ENCODE measurements at places on chromosomes 2 and 18. TPM values are rescaled to one million over a fixed set of nuclear protein-coding genes. Genes with fewer than 3 reads are reported as not detected.

DNA sequence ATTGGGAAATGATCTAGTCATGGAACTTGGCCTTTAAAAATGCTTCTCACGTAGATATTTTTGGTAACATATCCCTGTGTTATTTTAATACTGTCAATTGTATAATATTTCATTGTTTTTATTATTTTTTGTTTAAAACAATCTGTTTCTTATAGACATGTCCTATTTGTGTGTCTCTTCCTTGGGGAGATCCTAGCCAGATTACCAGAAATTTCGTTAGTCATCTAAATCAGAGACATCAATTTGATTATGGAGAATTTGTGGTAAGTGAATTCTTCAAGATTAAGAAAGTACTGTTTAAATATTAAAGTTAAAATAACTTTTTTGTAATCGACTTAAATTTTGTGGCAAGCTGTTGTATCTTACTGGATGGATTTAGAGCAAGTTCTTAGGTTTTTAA, 34.9 kb downstream of the RNF138 start:
- DNase-seq, result no peak
- no peak overlapping the region for H3K27ac ChIP-seq
- H3K4me1 ChIP-seq, result no peaks in the 10 kb centered on the region
- no peak overlapping the region for H3K4me3 ChIP-seq
- H3K27me3 ChIP-seq, result no peaks in the 10 kb centered on the region
- H3K36me3 ChIP-seq, result peaks cover 38% of the 10 kb centered on the region

HAAO gene
- total RNA-seq, result 5.3 TPM

NT5DC4 gene
- not detected for total RNA-seq

GRCh38 chr2:31008561-31009114, 129.6 kb downstream of the GALNT14 start:
- no peaks in the 10 kb centered on the region for H3K27me3 ChIP-seq
- H3K4me3 ChIP-seq, result no peak overlapping the region
- H3K4me1 ChIP-seq, result no peaks in the 10 kb centered on the region
- H3K36me3 ChIP-seq, result no peaks in the 10 kb centered on the region
- H3K27ac ChIP-seq, result no peak overlapping the region

DNA sequence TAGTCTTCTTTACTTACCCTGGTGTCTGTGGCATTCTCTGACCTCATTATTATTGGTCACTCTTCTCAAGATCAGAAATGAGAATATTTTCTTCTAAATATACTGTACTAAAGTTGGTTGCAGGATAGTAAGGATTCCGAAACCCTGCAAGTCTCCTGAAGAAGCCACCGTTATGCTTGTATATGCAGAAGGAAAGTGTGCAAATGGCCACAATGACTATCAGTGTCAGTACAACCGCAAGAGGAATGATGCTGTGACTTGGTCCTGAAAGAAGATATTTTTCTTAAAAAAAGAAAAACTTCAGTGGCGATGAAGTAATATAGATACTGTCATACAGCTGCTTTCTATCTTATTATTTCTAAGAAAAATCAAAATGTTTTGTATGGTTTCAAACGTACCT, 120.7 kb downstream of the PLA2R1 start:
- no peak overlapping the region for H3K27ac ChIP-seq
- no peaks in the 10 kb centered on the region for H3K27me3 ChIP-seq
- no peak for DNase-seq
- H3K36me3 ChIP-seq, result no peaks in the 10 kb centered on the region

GRCh38 chr2:45008296-45009129, 739 bp downstream of the SIX2 start:
- H3K27ac ChIP-seq, result no peak overlapping the region
- H3K4me1 ChIP-seq, result no peaks in the 10 kb centered on the region
- peak; percentile 50 for DNase-seq
- H3K27me3 ChIP-seq, result peaks cover 85% of the 10 kb centered on the region

DNA sequence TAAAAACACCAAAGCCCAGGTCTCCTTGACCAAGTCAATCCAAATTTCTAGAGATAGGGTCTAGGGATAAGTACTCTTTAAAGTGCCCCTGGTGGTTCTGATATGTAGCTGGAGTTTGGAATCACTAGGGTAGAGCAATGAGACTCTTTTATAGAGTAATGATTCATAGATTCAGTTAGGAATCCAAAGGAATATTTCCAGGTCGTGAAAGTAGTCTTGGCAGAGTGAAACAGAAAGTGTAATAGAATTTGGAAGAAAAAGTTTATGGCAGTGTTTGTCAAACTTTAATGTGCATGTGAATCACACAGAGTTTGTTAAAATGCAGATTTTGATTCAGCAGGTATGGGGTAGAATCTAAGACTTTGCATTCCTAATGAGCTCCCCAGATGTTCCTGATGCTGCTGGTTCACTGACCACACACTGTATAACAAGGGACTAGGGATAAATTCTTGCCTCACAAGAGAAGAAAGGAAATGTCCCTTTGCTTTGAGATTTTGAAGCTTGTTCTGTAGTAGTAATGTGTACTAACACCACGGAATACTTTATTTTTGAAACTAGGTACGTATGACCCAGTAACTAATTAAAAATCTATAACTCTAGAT, 1.8 kb downstream of the UPP2 start:
- H3K4me3 ChIP-seq, result no peak overlapping the region
- no peak for DNase-seq
- no peaks in the 10 kb centered on the region for H3K27me3 ChIP-seq
- H3K4me1 ChIP-seq, result no peaks in the 10 kb centered on the region
- H3K27ac ChIP-seq, result no peak overlapping the region
- H3K36me3 ChIP-seq, result no peaks in the 10 kb centered on the region

CCDC74A gene
- 10.0 TPM for total RNA-seq

DNA sequence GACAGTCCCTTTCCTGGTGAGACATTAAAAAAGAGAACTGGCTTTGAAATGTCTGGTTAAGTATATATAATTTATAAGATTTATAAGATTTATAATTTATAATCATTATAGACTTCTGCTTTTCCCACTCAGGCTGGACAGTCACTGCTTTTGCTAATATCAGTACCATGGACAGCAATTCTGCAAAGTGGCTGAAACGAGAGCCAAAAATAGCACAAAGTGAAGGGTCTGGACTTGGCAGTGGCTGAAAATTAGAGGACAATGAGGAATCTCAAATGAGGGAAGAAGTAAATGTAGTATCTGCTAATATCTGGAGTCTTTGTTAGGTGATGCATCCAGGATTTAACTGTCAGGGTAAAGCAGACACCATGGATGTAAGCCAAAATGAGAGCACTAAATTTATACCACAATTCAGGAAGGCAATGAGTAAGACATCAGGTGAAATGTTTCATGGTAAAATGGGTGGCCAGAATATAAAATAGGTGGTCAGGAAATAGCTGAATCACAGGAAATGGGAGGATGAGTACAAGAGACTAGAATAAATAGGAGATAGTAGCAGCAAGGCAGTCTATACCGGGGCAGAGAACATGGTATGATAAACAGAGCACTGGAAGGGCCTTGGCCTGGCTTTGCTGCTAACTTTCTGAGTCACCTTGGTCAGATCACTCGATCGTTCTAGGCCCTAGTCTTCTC, 39.6 kb upstream of the BOD1L2 start:
- no peak overlapping the region for H3K4me3 ChIP-seq
- no peak for DNase-seq
- H3K27ac ChIP-seq, result no peak overlapping the region

DNA sequence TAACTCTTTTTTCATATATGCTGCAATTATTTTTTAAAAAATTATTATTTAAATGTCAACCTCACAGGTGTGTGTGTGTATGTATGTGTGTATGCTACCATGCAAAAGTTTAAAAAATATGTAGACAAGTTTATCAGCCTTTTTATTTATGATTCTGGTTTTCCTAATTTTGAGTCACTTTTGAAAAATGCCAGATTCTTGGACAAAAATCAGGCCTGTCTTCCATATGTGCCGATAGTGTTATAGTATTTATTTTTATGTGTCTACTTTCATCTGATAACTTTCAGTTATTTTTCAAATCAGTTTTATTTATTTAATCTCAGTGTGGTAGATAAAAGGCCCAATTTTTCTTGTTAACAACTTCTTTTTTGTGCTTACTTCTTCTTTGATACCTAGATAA, 176.2 kb downstream of the RDH14 start:
- H3K4me3 ChIP-seq, result no peak overlapping the region
- H3K27ac ChIP-seq, result no peak overlapping the region
- no peak for DNase-seq
- no peaks in the 10 kb centered on the region for H3K36me3 ChIP-seq

CD302 gene
- total RNA-seq, result 0.68 TPM

DNA sequence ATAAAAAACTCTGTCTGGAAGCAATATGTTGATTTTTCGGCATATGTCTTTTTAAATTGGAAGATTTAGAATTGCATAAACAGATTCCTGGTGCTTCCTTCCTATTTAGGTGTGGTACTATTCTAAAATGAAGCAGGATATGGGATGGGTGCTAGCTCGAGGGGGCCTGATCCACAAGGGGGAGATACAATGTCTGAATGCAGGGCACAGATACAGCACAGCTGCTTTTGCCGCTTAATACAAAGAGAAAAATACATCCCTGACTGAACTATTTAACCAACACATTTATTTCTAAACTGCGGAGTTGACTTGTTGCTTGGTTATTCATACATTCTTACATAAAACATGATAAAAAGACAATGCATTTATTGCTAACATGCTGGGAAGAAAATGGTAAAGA, 169.1 kb downstream of the TMEFF2 start:
- peaks cover 10% of the 10 kb centered on the region for H3K4me1 ChIP-seq
- no peaks in the 10 kb centered on the region for H3K27me3 ChIP-seq
- peaks cover 2% of the 10 kb centered on the region for H3K36me3 ChIP-seq

DNA sequence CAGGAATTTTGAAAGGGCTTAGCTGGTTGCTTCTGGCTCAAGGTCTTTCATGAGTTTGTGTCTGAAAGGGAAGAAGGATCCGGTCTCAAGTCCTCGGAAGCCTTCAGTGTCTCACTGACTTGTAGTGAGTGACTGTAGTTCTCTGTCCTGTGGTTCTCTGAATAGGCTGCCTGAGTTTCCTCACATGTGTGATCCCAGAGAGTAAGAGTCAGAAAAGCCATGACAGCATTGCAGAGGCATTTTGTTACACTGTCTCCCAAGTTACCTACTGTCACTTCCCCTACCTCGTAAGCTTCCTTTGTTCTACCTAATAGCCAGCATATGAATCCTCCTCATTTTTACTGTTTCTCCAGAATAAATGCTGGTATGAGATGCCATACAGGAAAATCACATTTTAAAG, 709.1 kb upstream of the CHAC2 start:
- H3K27me3 ChIP-seq, result no peaks in the 10 kb centered on the region
- peak; percentile 45 for DNase-seq
- H3K4me1 ChIP-seq, result no peaks in the 10 kb centered on the region
- H3K27ac ChIP-seq, result no peak overlapping the region
- no peak overlapping the region for H3K4me3 ChIP-seq
- H3K36me3 ChIP-seq, result no peaks in the 10 kb centered on the region

RUFY4 gene
- total RNA-seq, result 0.44 TPM

DNA sequence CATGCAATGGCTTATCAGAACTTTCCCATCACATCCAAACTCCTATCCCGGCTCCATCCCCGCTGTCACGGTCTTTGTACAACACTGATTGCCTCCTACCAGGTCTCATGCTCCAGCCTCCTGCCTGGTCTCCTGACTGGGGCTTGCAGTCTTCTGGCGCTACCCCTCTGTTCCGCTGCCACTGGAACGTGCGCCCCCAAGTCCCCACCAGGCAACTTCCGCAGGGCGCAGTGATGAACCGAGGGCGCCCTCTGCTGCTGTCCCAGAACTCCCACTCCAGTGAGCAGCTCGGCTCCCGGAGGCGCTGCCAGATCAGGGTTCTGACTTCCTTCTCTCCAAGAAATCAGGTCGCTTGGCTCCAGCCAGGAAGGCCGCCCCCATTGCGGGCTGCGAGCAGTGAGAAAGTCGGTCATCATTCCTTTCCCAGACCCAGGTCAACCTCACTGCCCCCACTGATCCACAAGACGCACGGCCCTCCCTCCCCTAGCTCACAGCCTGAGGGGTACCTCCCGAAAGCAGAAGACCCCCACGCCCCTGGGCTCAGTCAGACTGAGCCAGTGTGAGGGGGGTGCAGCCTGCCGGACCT, 43.9 kb upstream of the RAB11FIP5 start:
- no peaks in the 10 kb centered on the region for H3K27me3 ChIP-seq
- no peaks in the 10 kb centered on the region for H3K4me1 ChIP-seq
- H3K36me3 ChIP-seq, result no peaks in the 10 kb centered on the region
- H3K27ac ChIP-seq, result no peak overlapping the region
- DNase-seq, result peak; percentile 90

DNA sequence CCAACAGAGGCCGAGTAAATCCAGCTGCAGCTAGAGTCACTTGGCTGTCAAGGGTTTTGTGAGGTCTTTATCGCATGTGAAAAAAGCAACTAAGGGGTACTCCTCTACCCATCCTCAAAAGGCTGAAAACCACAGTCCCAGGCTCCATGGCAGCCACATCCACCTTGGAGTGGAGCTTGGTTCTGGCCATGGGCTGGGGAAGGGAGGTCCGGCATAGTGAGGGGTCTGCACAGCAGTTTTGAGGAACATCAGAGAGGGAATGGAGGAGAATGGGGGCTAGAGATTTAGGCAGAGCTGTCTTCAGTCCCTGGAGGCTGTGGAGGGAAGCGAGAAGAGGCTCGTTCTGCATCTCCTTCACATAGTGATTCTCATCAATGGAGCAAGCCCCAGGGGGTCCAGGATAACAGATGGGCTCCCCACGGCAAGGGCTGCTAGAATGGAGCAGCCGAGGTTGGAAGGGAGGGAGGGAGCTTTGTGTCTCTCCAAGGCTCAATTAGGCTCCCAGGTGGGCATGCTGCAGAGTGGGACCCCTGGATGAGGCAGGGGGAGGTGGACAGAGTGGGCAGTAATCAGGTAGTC, 21.0 kb downstream of the MROH2A start:
- no peaks in the 10 kb centered on the region for H3K27me3 ChIP-seq
- H3K36me3 ChIP-seq, result peaks cover 5% of the 10 kb centered on the region
- no peak for DNase-seq
- no peak overlapping the region for H3K27ac ChIP-seq
- H3K4me1 ChIP-seq, result no peaks in the 10 kb centered on the region
- H3K4me3 ChIP-seq, result no peak overlapping the region

- H3K27me3 ChIP-seq, result no peaks in the 10 kb centered on the region
- DNase-seq, result no peak
- H3K27ac ChIP-seq, result no peak overlapping the region
These were observed 116.2 kb upstream of the NPAS2 start for GRCh38 chr2:100703739-100704138.

DNA sequence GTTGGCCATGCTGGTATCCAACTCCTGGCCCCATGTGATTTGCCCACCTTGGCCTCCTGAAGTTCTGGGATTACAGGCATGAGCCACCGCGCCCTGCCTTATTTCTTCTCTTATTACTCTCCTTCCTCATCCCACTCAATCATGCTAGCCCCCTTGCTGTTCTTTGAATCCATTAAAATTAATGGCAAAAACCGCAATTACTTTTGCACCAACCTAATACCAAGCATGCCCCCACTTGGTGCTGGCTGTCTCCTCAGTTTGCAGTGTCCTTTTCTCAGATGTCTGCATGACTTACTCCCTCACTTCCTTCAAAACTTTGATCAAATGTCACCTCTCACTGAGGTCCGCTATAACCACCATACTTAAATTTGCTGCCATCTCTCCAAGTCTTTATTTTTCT, 34.6 kb downstream of the DYTN start:
- H3K27me3 ChIP-seq, result no peaks in the 10 kb centered on the region
- H3K36me3 ChIP-seq, result no peaks in the 10 kb centered on the region
- no peak overlapping the region for H3K4me3 ChIP-seq
- no peaks in the 10 kb centered on the region for H3K4me1 ChIP-seq
- H3K27ac ChIP-seq, result no peak overlapping the region

All from H9 (cell line).